ENCODE measurements at places on chromosomes 12 and 14.

- DNase-seq: no peak
These were observed 8.0 kb downstream of the HECTD4 start for GRCh38 chr12:112374166-112374740.

DNA sequence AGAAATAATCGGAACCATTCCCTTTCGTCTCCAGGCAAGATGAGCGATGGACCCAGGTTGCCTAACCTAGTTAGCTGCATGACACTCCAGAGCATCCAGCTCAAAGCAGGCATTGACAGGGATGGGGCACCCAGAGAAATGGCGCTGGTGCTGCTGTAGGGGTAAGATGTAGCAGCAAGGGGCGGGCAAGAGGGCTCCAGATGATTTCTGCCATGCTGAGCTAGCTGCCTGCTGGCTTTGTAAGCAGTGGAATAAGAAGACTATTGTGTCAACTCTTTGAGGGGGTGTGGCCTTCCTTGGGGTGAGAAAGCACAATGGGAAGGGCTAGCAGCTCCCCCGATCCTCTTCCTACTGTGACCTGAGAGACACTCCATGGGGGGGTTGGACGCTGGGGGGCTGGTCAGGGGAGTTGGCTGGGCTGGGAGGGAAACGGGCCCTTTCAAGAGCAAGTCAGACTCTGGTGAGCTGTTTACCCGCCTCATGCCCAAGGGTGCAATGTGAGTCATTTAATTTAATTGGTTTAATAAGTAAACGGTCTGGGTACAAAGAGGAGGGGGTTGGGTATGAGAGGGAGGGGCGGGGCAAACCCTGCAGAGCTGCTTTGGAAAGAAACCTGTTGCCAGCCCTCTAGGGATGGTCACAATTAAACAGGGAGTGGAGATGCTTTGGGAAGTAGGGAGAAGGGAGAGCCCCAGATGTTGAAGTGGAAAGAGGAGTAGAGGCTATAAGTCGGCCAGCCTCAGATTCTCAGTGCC is 50.5 kb downstream of the B4GALNT3 start:
- DNase-seq: peak; percentile 95

- DNase-seq: no peak
These were observed 55.1 kb downstream of the PRIMA1 start for GRCh38 chr14:93733231-93733630.

GRCh38 chr14:62364800-62365280 is 602.6 kb downstream of the SNAPC1 start:
- no peak for DNase-seq

DNA sequence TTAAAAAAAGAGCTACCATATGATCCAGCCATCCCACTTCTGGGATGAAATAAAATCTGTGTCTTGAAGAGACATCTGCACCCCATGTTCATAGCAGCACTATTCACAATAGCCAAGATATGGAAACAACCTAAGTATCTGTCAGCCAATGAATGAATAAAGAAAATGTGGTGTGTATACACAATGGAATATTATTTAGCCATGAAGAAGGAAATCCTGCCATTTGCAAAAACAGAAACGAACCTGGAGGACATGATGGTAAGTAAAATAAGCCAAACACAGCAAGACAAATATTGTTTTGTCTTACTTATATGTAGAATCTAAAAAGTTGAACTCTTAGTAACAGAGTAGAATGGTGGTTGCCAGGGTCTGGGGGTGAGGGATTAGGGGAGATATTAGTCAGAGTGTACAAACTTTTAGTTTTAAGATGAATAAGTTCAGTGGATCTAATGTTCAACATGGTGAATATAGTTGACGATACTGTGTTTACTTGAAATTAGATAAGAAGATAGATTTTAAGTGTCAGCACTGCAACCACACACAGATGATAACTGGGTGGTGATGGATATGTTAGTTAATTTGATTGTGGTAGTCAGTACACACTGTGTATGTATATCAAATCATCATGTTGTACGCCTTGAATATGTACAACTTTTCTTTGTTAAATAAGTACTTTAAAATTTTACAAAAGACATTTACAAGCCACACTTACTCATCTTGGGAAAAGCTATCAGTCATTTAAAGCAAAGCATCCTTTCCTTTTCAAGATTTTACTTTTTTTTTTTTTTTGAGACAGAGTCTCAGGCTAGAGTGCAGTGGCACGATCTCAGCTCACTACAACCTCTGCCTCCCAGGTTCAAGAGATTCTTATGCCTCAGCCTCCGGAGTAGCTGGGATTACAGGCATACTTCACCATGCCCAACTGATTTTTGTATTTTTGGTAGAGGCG is 89.9 kb downstream of the BICD1 start:
- DNase-seq: no peak

GRCh38 chr14:74836251-74836960 is 39.5 kb downstream of the PROX2 start:
- no peak for DNase-seq

- peak; percentile 30 for DNase-seq
These were observed 4.0 kb upstream of the KCNH3 start for GRCh38 chr12:49534731-49535278.

DNA sequence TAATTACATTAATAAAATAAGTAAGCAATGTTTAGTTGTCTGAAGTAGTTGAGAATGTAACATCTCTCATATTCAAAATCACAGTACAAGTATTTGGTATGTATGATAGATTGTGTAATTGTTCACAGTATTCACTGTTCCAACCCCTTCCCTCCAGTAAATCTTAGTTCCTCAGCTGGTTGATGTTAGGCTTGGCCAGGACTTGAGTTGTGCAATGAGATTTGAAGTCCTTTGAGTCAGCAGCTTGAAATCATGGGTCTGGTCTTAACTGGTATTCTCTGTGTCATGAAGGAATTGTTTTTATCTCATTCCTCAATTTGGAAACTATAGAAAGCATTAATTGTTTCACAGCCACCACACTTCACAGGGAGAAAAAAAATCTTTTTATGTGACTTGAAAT is 477.1 kb downstream of the FSCB start:
- DNase-seq: no peak

DNA sequence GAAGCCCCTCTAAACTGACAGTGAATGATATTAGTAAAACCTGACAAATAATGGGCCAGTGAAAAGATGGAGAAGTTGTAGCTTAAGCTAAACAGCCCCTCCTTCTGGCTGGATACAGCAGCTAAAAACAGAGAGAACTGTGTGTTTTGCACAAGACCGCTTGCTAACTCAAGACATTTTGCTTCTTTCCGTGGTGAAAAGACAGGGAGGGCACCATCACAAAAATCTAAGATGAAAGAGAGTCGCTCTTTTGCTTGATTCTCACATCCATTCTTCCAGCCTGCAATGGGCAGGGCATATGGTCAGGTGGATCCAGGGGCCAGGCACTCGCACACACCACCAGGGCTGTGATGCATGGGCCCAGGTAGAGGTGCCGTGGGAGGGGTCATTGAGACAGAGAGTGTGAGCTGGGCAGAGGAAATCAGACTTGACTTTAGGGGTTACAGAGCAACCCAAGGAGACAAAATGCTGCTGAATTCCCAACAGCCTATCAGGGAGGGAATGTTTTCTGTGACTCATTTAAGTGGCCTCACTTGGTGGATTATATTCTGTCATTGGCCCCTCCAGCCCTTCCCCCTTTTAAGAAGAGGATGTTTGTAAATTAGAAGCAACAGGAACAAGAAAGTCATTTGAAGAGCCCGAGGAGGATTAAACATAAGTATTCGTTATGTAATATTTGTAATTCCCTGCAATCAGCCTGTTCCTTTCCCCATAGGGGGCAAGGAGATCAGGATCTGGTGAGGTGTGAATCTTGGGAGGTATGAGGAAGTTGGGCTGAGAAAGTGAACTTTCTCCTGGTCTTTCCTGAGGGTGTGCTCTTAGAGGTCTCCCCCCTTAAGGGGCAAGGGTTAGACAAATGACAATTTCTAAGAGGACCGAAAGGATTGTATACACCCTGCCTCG is 12.3 kb downstream of the EMP1 start:
- peak; percentile 7 for DNase-seq

DNA sequence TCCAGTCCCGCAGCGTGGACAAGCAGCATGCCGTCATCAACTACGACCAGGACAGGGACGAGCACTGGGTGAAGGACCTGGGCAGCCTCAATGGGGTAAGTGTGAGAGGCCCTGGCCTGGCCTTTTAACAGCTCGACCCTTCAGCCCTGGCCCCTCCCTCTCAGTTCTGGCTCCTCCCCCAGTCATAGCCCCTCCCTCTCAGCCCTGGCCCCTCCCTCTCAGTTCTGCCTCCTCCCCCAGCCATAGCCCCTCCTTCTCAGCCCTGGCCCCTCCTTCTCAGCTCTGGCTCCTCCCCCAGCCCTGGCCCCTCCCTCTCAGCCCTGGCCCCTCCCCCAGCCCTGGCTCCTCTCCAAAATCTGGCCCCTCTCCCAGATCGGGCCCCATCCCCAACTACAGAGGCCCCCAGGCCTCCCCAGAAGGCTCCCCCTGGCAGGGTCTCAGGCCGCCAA is 11.2 kb downstream of the CEP170B start:
- DNase-seq: peak; percentile 11

DNA sequence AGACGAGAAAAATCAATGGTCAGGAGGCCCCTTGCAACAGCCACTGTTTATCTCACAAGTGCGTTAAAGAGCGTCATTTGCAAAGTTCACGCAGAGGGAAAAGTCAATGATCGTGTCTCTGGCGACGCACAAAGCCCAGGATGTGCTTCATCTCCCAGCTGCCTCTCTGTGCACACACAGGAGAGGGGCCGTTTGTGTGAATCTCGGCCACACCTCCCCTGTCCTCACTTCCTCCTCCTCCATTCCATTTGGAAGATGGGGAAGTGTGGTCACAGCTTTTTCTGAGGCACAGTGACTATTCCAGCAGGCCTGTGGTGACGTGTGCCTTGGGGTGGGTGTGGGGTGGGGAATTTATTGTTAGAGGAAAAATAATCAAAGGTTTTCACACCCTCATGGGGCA is 90.4 kb downstream of the RBM19 start:
- peak; percentile 47 for DNase-seq

DNA sequence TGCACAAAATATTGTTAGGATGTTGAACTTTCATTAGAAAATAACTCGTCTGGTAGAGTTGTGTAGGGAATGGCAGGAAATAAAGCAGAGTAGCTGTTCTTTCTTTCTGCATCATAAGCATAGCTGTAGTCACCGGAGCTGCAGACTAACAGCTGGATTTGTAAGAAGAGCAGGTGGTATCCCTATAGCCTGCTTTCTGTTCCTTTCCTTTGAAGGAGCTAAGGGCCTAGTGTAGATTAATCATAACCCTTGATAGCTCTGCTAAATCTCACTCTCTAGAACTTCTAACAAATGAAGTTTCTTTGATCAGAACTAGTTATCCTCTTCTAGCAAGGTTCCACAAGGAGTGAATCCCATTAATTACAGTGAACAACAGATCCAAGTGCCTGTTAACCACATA is 3.5 kb downstream of the LMO3 start:
- DNase-seq: peak; percentile 87

GRCh38 chr12:14185427-14186192 is 179.9 kb upstream of the ATF7IP start:
- peak; percentile 73 for DNase-seq

GRCh38 chr14:23409475-23409874 is 1.4 kb upstream of the MYH6 start:
- no peak for DNase-seq

- DNase-seq: peak; percentile 29
These were observed 196.9 kb downstream of the ALG10 start for GRCh38 chr12:34219046-34219770.

DNA sequence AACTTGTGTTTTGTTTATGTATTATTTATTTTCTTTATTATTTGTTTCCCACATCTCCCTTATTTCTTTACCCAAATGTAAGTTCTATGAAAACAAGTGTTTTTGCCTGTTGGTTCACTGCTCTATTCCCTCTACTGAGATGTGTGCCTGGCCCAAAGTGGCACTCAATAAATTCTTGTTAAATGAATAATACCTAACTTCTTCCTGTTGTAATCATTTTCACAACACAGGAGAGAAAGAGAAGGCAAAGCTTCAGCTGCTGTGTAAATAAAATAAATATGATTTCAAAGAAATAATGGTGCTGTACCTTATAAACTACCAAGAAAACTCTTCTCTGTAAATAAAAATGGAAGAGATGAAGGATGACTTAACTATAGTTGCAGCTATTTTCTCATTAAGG is 116.2 kb downstream of the TRHDE start:
- DNase-seq: no peak

GRCh38 chr14:27410981-27411380 is 813.1 kb upstream of the NOVA1 start:
- no peak for DNase-seq

GRCh38 chr12:103102225-103102744 is 144.8 kb downstream of the ASCL1 start:
- no peak for DNase-seq

- no peak for DNase-seq
These were observed 123.8 kb downstream of the AACS start for GRCh38 chr12:125189015-125189414.

DNA sequence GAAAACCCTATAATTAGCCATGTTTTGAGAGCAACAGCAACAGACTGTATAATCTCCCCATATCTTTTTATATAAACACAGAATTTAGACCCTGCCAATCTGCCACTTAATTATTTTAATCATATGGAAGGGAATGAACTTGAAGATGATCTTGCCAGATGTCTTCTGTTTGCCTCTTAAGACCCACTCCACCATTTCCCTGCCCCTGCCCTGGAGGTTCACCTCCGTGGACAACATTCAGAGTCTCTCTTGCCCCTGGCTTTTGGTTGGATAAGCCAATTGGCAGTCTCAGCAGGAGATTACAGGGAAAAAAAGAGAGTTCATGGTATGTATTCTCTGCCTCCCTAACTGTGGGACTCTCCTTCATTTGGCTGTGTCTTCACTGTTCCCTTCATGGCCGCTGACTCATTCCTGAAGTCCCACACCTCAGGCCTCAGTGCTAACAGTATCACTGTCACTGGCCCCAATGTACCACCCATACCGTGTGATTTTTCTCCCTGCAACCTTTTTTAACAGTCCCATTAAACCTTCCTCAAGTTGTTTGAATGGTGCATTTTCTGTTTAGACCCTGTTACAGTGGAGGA is 184.8 kb downstream of the PIK3C2G start:
- DNase-seq: no peak

- DNase-seq: no peak
These were observed 10.5 kb downstream of the CAND1 start for GRCh38 chr12:67279637-67280036.

GRCh38 chr12:104519190-104520019 is 62.7 kb downstream of the CHST11 start:
- peak; percentile 94 for DNase-seq

- DNase-seq: peak; percentile 43
These were observed 212.1 kb upstream of the ABCD2 start for GRCh38 chr12:39831587-39832315.

DNA sequence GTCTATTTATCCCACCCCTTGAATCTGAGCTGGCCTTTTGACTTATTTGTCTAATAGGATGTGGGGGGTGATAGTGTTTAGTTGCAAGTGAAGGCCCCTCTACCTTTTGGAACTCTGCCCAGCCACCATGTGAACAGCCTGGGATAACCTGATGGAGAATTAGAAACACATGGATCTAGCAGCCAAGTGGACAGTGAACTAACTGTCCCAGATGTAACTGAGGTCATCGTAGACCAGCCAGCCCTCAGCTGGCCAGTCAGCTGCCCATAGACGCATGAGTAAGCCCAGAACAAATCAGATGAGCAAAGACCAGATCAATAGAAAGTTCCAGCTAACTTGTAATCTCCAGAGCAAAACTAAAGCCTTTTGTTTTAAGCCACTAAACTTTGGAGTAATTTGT is 19.0 kb downstream of the KLRB1 start:
- DNase-seq: no peak
